ENCODE measurements at places on chromosomes 3 and 15.

GRCh38 chr3:55198554-55198953 is 270.7 kb upstream of the LRTM1 start:
- DNase-seq, result no peak

DNA sequence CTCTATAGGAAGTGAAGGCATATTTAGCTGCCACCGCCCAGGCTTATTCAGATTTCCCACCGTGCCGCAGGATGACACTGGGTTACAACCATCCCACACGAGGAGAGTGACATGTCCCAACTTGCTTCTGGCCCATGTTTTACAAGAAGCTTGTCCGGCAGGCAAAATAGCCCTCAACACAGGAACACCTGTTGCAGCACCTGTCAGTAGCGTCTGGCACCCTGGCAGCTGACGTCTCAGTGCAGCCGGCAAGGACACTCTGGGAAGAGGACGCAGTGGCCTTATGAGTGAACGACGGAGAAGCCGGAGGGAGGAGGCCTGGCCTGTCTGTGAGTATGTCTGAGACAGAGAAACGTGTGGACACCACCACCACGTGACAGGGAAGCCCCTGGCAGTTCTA is 32.1 kb downstream of the FAM174B start:
- no peak for DNase-seq

- no peak for DNase-seq
Observed at GRCh38 chr3:176992565-176992964, 204.7 kb downstream of the TBL1XR1 start.

DNA sequence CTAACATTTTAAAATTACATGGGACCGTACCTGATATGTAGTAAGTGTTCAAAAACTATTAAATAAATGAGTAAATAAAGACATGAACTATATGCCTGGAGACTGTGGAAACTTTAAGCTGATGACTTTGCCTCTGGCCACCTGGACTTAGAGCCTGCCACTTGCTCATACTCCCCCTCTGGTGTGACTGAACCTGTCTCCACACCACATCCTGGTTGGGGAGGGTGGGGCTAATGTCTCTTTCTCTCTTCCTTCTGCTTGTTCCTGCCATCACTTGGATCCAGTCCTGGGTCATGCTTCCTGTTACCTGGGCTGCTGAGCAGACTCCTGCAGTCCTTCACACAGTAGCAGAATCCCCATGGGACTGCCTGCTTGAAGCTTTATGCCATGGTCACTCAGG is 8.2 kb upstream of the TMEM158 start:
- DNase-seq, result no peak

- no peak for DNase-seq
Observed at GRCh38 chr3:100697723-100698285, 11.5 kb upstream of the TFG start.

GRCh38 chr3:121661376-121661775 is 673 bp upstream of the HCLS1 start:
- no peak for DNase-seq

DNA sequence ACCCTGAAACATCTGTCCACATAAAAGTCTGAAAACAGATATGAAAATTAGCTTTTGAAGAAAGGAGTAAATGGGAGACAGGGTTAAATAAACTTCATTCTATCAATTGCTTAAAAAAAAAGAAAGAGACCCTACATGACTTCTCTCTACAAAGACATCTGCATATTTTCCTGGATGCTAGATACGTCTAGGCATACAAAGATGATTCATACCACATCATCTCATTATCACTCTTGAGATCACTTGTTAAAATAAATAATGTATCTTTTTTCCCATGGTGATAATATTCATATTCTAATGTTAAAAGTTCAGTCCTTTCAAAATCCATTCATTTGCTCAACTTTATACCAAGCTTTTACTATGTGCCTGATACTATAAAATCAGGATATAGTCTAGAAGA is 295.8 kb downstream of the MAGI1 start:
- no peak for DNase-seq

GRCh38 chr3:94946683-94947082 is 883.8 kb downstream of the NSUN3 start:
- no peak for DNase-seq

GRCh38 chr15:66188464-66188863 is 65.1 kb downstream of the MEGF11 start:
- no peak for DNase-seq

DNA sequence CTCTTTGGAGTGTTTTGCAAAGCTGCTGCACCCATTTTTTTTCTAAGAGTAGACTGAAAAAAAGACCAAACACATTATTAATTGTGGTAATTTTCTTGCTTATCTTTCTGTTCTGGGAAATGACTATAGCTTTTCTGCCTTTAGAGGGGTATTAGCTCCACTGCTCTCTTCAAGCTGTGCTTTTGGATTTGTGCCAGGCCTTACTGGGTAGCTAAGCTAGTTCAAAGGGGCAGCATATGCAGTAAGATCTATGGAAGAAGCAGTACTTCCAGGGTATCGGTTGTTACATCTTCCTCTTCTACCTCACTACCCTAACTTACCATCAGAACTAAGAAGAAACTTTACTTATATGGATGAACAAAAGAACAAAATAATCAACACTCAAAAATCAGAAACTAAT is 28.7 kb upstream of the ARIH1 start:
- DNase-seq, result no peak

GRCh38 chr3:53570709-53571108 is 76.3 kb downstream of the CACNA1D start:
- no peak for DNase-seq

GRCh38 chr3:24387000-24387399 is 107.7 kb downstream of the THRB start:
- DNase-seq, result no peak

- DNase-seq, result no peak
Observed at GRCh38 chr3:184180165-184180564, 5.5 kb downstream of the AP2M1 start.
